ENCODE measurements at places on chromosomes 2 and 18.
A peak's percentile ranks its signal among the peaks of the same experiment; 100 is the strongest.

GRCh38 chr18:26631135-26631534 is 82.8 kb upstream of the KCTD1 start:
- no peak for DNase-seq

GRCh38 chr2:241049739-241050623 is 51.6 kb downstream of the SNED1 start:
- no peak for DNase-seq

DNA sequence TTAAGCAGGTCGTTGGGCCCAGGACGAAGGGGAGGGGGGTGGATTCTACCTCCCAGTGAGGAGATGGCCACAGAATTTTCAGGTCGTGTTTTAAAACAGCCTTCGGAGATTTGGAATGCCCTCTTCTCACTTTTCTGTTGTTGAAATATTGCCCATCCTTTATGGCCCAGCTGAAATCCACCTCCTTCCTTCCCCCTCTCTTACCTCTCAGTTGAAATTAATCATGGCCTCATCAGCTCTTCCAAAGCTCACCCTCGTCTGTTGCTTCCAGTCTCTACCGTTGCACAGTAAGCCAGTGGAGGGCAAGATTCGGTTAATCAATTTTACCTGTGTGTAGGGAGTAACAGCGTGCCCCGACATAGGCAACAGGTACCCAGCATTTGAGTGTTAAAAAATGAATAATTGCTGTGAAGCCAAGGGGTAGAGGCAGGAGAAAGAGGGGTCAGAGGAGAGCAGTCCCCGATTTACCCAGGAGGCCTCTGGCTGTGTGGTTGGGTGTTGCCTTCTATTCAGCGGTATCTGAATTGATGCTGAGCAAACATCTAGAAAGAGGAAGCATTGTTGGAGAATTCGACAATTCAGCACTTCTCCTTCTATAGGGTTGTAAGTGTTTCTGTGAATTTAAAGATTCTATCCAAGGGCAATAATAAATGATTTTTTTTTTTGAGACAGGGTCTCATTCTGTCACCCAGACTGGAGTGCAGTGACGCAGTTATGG is 8.6 kb upstream of the PDIA6 start:
- DNase-seq = no peak

GRCh38 chr18:26268454-26268853 is 42.2 kb downstream of the TAF4B start:
- DNase-seq = no peak

GRCh38 chr2:204051984-204052556 is 115.5 kb downstream of the ICOS start:
- no peak for DNase-seq

DNA sequence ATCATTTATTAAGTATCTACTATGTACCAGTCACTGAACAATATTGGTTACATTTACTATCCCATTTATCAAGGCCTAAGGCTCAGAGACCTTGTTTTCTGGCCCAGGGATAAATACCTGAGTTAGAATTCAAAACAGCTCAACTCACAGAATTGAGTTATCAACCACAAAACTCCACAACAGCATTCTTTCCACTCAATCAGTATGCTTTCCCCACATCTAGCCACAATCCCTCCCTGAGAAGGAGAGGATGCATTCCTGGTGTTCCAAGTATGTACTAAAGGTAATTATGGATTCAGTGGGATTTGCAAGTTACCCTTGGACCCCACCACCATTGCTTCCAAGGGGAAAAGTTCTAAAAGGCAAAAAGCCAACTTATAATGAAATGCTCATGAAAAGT is 104.2 kb upstream of the PID1 start:
- DNase-seq = no peak

DNA sequence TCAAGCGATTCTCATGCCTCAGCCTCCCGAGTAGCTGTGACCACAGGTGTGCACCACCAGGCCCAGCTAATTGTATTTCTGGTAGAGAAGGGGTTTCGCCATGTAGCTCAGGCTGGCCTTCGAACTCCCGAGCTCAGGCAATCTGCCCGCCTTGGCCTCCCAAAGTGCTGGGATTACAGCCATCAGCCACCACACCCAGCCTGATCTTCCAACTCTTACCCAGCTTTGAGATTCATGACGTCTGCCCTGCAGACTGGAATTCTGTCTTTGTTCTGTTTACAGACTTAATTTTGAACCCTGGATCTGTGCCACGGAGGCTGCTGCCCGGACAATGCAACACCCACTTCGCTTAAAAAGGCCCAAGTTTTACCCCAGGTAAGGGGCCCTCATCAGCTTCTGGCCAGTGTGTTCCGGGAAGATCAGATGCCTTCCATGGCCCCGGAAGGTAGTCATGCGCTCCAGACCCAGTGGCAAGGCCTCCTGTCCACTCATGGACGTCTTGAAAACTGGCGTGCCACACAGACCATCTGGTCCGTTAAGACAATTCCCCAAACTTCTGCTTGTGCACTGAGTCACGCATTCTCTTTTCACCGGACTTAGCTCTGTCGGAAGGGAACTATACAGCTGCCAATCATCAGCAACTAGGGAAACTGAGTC is 5.5 kb downstream of the PXDN start:
- no peak for DNase-seq

- no peak for DNase-seq
Observed at GRCh38 chr2:158650646-158651357, 144.3 kb upstream of the DAPL1 start.

DNA sequence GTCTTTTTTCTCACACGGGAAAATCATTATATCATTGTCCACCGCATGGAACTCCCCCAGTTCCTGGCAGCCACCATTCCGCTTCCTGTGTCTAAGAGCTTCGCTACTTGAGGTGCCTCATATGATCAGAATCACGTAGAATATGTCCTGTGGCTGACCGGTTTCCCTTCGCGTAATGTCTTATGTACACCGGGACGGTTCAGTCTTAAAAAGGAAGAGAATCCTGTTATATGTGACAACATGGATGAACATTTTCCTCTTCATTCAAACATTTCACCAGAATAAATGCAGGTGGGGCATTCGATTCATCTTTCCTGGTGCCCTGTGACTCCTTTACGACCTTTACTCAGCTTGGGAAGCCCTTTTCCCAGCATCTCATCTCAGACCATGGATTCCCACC is 131.7 kb upstream of the TWIST2 start:
- DNase-seq = no peak

- DNase-seq = no peak
Observed at GRCh38 chr18:70991577-70991976, 702.7 kb downstream of the SOCS6 start.

DNA sequence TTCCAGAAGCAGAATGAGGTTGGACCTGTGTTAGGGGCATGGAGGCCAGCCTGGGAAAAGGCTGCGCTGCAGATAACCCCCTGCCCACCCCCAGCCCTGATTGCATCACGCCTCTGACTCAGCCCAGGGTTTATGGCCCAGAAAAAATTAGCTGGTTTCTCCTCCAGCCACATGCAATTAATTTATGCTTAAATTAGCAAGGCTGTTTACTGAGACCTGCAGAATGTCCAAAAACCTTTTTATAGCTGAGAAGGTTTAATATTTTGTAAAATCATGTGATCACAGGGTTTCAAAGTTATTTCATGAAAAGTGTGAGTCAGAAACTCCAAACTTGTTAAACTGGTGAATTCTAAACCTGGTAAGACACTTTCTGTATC is 123.1 kb upstream of the HDAC4 start:
- no peak for DNase-seq

DNA sequence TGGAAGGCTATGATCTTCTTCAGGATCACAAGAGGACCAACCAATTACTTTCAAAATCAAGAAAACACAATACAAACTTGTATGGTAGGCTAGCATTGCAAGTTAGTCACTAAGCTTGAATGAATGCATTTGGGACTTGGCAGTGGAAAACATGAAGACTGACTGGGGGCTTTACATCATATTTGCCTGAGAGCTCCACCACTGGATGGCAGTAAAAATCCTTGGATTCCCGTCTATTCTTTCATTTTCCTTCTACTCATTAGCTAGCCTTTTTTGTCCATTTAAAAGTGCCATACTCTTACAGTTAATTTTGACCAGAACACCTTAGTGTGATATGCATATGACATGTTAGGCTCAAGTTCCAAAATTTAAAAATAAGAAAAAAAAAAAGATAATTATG is 63.5 kb upstream of the RASGRP3 start:
- DNase-seq = no peak

- DNase-seq = no peak
Observed at GRCh38 chr2:19873014-19873413, 28.8 kb downstream of the TTC32 start.

- DNase-seq = no peak
Observed at GRCh38 chr2:31386648-31387047, 27.9 kb downstream of the XDH start.

- DNase-seq = no peak
Observed at GRCh38 chr2:161164161-161164560, 3.9 kb downstream of the TANK start.

DNA sequence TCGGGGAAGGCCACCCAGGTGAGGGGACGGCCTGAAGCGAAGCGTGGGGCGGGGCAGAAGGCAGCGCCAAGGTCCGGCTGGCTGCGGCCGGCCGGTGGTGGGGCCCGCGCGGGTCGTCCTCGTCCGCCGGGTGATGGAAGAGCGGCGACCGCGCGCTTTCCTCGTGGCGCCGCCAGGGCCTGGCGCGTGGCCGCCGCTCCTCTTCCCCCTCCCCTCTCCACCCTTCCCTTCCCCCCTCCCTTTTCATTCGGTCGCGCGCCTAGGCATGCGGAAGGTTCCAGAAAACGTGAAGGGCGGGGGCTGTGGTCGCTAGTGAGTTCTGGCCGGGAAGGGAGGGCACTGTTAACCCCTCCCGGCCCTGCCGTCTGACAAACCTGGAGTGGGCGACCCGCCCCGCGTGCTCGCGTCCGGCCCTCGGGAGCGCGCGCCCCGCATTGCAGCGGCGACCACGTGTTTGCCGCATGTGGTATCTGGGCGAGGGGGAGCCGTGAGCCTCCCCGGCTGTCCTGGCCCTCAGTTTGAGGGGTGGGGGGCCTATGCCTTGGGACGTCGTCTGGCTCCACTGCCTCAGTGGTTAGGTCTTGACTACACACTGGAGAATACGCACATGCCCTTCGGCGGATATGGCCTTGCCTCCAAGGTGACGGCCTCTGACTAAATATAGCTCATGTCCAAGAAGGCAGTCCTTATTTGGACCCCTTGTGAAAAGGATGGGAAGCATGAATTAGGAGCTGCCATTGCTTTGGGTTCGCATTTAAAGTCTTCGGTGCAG is 579 bp downstream of the MAT2A start:
- no peak for DNase-seq

DNA sequence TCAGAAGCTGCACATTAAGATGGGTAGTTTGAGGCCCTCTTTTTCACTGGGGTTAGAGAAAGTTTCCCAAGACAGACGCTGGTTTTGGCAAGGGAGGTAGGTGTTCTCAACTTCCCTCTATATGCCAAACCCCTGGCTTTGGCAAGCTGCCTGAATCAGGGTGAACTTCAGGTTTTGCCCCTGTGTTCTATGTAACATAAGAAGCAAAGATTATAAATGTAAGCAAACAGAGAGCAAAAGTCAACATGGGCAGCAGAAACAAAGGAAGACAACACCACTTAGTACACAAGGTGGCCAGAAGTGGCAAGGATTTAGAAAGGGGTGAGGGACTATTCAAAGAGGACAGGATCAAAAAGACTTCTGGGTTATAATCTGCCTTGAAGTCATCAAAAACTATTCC is 70.5 kb upstream of the TFCP2L1 start:
- DNase-seq = no peak

DNA sequence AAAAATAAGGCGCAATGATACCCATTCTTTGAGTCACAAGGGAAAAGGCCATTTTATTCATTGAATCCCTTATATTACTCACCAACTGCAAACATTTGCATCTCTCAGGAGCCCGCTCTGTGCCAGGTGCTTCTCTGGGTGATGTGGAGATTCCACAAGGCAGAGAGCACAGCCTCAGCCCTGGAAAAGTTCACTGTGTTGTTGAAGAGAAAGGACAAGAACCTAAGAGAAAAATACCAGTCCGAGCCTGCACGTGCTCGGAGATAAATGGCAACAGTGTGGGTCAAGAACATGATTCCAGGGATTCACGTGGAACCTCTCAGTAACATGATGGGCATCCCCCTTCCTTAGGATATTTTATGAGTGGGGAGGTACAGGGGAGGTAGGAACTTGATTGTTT is 11.8 kb downstream of the GNAL start:
- DNase-seq = no peak

DNA sequence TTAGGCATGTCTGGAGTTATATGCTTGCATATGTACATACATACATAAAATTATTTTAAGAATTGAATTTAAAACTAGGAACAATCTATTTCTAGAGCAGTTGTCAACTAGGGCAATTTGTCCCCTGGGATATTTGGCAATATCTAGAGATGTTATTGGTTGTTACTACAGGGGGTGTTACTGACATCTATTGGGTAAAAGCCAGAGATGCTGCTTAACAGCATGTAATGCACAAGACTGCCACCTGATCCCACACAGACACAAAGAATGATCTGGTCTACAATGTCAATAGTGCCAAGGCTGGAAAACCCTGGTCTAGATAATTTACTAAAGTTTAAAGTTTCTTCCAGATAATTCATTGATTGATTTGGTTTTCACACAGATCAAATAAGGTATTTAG is 185.3 kb downstream of the NYAP2 start:
- DNase-seq = peak; percentile 16

DNA sequence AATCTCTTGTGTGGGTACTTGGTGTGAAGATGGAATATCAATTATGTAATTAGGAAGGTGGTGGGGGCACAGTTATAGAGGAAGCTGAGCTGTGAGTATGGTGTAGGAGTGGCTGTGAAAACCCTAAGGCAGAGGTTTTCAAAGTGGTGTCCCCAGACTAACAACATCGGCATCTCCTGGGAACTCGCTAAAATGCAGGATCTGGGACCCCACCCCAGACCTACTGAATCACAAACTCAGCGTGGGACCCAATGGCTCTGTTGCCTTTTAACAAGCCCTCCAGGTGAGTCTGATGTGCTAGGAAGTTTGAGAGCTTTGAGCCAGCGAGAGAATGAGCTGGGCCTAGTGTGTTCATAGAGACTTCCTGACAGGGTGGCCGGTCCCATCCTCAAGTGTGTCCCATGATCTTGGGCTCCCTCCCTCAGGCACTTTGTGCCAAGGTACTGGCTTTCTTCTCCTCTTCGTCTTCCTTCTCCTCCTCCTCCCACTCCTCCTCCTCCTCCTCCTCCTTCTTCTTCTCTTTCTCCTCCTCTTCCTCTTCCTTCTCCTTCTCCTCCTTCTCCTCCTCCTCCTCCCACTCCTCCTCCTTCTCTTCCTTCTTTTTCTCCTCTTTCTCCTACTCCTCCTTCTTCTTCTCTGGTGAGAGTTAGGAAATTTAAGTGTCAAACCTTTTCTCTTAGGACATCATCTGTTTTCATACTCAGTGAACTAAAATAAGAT is 86.6 kb downstream of the PDK1 start:
- DNase-seq = no peak

DNA sequence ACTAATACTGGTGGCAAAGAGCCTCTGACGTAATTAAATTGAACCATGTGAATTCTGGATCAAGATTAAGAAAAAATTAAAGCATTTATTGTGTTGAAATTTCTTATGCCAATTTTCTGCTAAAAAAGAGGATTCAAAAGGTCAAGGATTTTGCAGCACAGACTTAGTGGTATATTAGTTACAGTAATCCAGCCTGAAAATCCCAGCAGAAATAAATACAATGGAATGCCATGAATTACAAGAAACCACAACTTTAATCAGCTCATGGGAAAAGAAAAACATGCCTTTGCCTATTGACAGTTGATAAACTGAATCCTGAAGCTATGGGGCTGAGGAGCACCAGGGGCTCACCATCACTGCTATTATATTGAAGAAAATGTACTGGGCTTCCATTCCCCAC is 114.8 kb upstream of the SATB2 start:
- no peak for DNase-seq

Measured in NCI-H1436 treated with DMSO at 0.1 percent for 48 hours (cell line).